ENCODE measurements at places on chromosomes 2 and 18.

GRCh38 chr2:167345559-167345958 is 457.3 kb downstream of the XIRP2 start:
- DNase-seq: no peak

DNA sequence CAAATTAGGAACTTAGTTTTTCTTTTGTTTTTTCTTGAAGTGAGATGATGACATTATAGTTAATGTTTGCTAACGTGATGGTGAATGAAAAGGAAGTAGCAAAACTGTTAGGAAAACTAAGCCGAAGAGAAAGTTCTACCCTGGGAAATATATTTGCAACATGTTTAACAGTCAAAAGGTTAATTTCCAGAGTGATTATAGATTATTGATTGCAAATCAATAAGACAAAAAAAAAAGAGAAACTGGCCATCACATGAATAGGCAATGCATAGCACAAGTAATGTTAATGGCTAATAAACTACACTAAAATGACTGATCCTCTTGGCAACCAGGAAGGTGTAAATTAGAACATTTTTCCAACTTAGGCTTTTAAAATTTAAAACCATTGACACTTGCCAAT is 26.0 kb upstream of the AMMECR1L start:
- no peak for DNase-seq

DNA sequence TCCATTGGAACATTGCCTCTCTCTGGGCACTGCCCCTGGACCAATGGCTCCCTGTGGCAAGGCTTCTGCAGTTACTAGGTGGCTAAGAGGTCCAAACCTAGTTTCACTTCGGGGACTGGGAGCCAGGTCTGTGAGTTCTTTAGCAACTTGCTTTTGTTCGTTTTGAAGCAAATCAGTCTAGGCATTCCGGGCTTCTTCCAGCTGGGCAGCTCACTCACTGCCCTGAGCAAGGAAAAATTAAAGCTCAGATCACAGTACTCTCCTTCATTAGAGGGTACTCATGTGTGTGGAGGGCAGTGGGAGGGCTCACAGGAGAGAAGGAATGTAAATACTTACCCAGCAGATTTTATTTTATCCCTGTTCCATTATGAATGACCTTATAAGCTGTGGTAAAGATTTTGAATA is 80.3 kb downstream of the SPP2 start:
- no peak for DNase-seq

DNA sequence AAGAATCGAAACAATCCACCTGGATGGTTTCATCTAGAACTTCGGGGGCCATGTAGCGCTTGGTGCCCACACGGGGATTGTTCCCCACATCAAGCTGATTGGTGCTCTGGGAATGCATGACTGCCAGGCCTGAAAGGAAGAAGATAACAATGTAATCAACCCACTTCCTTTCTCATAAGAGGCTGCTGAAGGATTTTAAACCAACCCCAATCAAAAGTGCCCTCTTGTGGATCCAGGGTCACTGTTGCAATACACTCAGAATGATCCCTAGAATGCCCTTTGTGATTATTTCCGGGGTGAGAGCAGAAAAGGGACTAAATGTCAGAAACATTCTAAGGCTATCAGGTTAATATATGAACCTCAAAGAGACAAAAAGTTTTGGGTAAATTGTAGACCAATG is 115.2 kb downstream of the ACVR1 start:
- DNase-seq: no peak

DNA sequence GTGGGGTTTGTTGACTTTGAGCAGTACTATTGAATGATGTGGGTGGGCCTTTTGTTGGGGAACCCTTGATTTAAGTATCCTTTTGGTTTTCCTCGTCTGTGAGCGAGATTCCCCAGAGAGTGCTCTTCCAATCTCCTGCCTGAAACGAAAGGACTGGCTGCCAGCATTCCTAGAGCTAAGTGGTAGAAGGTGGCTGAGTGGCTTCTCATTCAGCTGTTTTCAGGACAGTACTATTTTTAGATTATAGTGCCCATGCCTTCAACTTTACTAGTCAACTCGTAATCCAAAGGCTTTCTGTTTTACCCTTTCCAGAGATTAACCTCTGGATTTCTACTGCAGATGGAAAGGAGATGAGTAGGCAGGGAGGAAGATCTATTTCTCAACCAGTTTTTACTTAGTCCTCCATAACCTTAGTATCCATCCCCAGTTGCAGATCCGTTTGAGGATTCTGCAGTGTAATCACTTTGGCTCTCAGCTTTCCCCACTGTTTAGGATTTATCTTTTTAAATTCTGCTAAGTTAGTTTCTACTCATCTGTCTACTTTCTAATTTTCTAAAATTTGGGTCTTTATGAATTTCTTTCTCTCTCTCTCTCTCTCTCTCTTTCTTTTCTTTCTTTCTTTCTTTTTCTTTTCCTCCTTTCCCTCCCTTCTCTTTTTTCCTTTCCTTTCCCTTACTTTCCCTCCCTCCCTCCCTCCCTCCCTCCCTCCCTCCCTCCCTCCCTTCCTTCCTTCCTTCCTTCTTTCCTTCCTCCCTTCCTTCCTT is 9.2 kb downstream of the SLC4A1AP start:
- no peak for DNase-seq

GRCh38 chr18:49709347-49709690 is 104.0 kb downstream of the ACAA2 start:
- DNase-seq: no peak

GRCh38 chr2:137117385-137117784 is 352.0 kb downstream of the THSD7B start:
- DNase-seq: no peak

DNA sequence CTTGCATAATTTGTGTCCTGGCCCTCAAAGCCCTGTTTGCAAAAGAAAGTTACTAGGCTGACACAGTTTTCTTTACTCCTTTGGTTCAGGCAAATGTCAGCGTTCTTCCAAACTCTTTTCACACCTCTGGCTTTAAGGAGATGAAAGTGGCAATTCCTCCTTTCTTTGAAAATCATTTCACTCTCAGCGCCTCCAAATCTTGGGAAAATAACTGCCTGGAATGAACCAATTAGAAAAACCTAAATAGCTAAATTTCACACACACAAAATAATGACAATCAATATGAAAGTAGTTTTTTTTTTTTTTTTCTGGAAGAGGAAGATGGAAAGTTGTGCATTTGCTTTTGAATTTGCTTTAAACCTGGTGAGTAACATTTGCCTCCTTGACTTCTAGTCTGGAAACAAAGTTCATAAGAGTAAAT is 1.7 kb downstream of the MEIS1 start:
- DNase-seq: no peak

DNA sequence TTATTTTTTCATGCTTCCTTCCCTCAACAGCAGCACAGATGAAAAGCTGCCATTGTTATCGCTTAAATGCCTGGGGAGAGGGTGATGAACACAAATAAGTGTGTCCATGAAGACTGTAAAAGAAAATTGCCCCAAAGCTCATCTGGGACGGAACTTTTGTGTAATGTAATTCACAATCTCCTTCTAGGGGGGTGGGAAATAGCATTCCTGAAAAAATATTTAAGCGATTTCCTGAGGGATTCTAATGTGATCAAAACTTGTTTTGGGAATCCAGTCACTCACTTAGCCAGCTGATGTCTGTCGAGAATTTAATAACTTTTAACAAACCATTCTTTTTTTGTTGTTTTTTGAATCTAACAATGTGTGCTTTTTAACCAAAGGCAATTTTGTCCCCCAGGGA is 427.9 kb downstream of the PLCL1 start:
- no peak for DNase-seq

DNA sequence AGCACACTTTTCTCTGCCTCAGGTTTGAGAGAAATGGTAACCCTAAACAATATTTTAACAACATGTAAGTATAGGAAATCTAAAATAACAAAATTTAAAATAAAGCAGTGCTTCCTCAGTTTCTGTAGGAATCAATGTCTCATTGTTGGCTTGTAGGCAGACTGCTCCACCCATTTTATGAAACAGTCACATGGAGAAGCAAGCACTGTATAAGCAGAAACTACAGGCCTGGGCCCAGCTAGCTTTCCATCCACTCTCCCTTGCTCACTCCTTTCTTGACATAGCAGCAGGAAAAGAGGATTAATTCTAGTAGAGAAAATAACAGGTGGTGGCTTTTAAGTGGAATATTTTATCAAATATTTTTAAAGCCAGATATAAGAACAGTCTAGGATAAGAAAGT is 97.2 kb downstream of the PLEKHM3 start:
- no peak for DNase-seq

GRCh38 chr2:26473796-26474195 is 4.1 kb downstream of the OTOF start:
- DNase-seq: no peak

DNA sequence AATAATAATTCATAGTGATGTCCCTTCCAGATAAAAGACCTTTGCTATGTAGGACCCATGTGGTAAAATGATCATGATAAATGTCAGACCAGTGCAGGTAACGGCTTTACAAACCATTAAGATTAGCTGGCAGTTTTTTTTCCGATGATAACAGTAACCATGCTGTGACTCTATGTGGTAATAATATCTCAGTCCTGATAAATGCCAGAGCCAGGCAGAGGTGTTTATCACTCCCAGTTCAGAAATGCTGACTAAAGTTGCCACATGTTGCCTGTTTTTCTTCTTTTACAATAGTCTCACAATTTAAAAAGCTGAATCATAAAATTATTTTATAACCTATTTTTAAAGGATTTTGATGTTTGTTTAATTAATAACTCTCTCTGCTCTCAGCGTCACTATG is 565.1 kb downstream of the ARHGAP15 start:
- no peak for DNase-seq

- DNase-seq: no peak
Observed at GRCh38 chr18:35050028-35050546, 8.9 kb downstream of the MAPRE2 start.

- DNase-seq: no peak
Observed at GRCh38 chr2:95296011-95296410, 1.1 kb upstream of the KCNIP3 start.

DNA sequence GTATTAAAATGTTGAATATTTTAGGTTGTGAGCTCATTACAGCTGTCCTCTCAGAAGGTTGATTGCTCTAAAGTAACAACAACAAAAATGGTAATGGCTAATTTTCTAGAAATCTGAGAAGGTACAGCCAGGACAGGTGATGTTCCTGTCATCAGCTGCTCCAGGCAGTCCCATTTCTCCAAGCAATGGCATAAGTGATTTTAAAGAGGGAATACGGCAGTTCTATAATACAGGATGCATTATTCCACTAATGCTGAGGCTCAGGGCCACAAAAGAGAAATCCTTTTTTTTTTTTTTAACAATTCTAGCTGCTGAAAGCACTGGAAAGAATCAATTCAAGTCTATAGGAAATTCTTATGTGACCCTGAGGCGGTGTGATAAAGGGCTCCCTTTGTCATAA is 199.9 kb downstream of the PMAIP1 start:
- no peak for DNase-seq

DNA sequence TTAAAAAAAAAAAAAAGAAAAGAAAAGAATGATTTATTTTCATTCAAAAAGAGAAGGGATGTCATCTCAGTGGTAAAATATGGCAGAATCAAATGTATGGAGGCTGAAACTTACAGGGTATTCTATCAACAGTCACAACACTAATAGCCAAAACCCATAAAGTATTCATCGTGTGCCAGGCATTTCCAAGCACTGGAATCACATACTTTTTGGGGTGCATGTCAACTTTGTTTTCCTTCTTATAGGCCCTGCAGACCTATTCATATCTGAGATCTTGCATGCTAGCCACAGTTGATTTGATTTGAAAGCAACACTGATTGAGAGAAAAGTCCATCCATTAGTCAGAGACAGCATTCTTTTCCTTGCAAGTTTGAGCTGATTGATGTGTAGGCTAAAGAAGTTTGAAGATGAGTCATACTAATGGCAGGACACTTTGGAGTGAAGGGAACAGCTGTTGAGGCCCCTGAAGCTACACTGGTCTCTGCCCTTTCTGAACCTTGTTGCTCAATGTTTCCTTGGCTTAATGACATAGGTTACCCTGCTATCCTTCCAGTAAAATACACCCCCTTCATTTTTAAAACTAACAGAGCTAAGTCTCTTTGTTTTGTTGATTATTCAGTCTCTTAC is 22.0 kb downstream of the KATNAL2 start:
- DNase-seq: no peak

DNA sequence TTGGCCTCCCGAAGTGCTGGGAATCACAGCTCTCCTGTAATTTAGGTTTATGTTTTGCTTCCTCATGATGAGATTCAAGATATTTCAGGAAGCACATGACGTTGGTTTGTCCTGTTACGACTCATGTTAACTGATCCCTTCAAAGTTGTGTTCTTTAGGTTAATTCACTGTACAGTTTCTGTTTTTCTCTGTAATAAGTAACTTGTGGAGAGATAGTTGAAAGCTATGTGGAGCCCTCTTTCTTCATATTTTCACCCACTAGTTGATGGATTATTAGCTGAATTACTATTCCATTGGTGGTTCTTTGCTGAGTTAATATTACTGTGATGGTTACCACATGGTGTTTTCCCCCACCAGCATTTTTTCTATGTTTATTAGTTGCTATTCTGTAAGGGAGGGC is 18.3 kb upstream of the CHCHD5 start:
- DNase-seq: no peak

DNA sequence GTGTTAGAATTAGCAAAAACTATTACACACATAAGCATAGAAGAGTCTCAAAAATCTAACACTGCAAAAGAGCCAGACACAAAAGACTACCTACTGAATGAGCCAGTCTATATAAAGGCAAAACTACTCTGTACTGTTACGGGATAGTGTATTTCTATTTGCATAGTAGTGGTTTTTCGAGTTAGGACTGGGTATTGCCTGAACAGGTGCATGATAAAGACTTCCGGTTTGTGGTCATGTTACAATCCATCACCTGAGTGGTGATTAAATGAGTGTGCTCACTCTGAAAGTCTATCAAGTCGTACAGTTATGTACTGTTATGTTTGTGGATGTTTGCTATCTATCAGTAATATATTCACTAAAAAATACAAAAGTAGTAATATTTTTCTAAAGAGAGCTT is 523.3 kb upstream of the SYT4 start:
- no peak for DNase-seq

GRCh38 chr2:120901201-120901600 is 165.5 kb downstream of the GLI2 start:
- no peak for DNase-seq

- no peak for DNase-seq
Observed at GRCh38 chr2:237157780-237158102, 72.1 kb downstream of the COPS8 start.

GRCh38 chr2:112256654-112257053 is 1.8 kb upstream of the ZC3H8 start:
- no peak for DNase-seq

DNA sequence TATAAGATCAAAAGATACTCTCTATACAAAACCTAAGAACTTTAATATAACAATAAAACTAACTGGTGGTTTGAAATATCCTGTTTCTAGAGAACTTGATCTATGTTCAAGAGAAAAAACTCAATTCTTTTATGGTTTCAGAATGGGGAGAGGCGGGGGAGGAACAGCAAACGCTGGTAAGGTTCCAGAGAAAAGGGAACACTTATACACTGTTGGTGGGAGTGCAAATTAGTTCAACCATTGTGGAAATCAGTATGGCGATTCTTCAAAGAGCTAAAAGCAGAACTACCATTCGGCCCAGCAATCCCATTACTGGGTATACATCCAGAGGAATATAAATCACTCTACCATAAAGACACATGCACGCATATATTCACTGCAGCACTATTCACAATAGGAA is 17.2 kb downstream of the FAM98A start:
- no peak for DNase-seq
